NCI-H2171 treated with DMSO at 0.1 percent for 48 hours (cell line): ENCODE measurements at places on chromosomes 5 and 9.

DNA sequence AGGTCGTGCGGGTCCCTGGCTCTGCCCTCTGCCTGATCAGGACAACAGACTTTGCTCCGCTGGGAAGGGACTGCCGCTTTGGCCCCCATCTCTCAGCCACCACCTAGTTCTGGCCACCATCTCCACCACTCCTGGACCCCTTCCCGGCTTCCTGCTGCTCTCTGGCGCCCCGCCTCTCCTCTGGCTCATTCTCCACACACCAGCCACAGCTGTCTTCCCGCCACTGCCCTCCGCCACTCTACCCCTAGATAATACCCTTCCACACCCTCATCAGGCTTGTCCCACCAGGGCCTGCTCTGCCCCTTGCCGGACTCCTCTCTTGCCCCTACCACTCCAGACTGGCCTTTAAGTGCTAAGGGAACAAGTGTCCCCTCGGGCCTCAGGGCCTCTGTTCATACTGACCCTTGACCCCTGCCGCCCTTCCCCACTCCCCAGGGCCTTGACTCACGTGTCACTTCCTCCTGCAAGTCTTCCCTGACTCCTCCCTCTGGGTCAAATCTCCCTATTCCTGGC lies 3.0 kb upstream of the CDX1 start:
- DNase-seq = no peak

GRCh38 chr9:73402081-73403028 lies 250.7 kb downstream of the ANXA1 start:
- no peak for DNase-seq

DNA sequence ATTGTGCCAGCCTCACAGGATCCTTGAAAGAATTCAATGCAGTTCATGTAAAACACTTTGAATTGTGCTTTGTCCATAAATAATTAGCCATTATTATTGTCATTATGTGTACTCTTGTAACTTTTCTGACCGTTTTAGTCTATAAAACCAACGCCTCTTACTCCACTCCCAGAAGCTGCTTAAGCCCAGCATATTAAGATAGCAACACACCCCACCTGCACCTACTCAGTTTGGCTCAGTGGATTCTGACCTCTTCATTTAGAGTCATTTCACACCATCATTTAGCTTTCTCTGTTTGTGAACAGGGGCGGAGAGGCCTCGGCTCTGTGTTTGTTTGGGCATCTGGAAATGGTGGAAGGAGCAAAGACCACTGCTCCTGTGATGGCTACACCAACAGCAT lies 205.1 kb downstream of the PCSK5 start:
- no peak for DNase-seq

DNA sequence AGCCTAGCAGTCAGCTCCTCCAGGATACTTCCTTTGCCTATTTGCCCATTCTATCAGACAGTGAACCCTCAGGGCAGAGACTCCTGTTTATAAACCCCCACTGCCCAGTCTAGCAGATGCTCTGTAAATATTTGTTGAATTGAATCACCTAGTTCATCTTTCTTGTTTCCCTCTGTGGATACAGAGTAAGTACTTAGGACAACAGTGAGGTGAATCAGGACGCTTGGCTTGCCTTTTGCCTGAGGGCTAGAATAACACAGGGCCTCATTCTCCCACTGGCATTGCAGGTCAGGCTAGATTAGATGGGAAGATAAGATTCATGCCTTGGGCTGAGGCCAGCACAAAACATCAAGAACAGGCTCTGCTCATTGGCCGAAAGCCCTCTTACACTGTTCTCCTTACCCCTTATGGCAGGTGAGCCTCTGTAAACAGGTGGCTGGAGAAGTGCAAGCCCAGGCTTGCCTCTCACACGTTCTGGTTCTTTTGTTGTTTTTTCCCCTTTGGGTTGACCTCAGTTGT lies 22.2 kb downstream of the TNFSF8 start:
- peak; percentile 92 for DNase-seq

GRCh38 chr5:14869668-14870164 lies 1.9 kb downstream of the ANKH start:
- peak; percentile 79 for DNase-seq
